T-helper 17 cell (primary cell): ENCODE measurements at places on chromosomes 6 and 20.

GRCh38 chr6:121439475-121439874, 4.0 kb downstream of the GJA1 start:
- DNase-seq, result no peak

DNA sequence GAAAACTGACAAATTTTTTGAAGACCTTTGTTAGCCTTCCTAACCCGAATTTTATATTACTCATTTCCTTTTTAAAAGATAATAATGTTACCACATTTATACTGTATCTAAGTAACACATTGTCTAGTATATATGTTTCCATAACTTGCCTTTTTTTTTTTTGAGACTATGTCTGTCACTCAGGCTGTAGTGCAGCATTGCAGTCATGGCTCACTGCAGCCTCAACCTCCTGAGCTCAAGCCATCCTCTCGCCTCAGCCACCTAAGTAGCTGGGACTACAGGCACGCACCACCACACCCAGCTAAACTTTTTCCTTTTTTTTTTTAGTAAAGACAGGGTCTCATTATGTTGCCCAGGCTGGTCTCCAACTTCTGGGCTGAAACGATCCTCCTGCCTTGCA, 18.6 kb downstream of the ZNFX1 start:
- no peak for DNase-seq

GRCh38 chr6:159052720-159053119, 7.9 kb upstream of the TAGAP start:
- DNase-seq, result no peak

DNA sequence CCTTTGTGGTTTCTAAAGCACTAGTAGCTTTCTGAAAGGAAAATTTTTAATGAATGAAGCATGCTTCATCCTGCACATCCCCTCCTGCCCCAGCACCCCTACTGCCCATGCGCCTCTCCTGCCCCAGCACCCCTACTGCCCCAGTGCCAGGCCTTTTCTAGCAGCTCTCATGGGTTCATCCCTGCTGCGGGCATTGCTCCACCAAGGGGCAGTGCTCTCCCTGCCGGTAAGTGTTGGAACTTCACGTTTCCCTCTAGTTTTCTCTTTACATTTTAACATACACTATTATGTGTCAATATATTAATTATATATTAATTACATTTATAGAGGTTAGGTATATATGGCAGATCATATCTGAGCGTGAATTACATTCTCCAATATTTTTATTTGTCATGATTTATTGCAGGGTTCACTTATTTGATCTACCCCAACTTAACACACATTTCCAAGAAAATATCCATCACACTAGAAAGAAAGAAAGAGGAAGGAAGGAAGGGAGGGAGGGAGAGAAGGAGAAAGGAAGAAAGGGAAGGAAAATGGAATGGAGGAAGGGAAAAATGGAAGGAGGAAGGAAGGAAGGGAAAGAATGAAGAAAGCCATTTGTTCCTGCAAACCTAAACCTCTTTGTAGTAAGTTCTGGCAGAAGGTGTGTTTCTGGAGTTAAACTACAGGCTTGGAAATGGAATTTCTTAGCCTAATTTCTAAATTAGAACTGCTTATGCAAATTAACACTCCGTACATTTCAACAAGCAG, 46.8 kb downstream of the CEP43 start:
- no peak for DNase-seq

DNA sequence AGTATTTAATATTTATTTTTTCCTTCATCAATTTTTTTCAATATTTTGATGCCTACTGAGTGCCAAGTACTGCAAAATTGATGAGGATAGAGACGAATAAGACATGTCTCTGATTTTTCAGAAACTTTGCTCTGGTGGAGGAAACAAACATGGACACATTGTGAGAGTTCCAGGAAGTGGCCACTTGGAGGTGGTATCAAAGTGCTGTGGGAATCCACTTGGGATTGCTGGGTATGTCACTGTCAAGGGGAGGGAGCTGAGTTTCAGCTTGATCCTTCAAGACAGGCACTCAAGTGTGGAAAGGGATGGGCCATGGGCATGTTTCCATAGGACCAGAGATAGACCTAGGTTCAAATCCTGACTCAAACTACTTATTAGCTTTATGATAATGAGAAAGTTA, 24.5 kb upstream of the ABCC10 start:
- no peak for DNase-seq

- DNase-seq, result peak; percentile 30
Measured at GRCh38 chr20:51318058-51318949, 224.2 kb downstream of the NFATC2 start.

- no peak for DNase-seq
Measured at GRCh38 chr6:40791004-40791403, 203.8 kb upstream of the LRFN2 start.

GRCh38 chr6:158912655-158913054, 87.3 kb downstream of the RSPH3 start:
- no peak for DNase-seq

DNA sequence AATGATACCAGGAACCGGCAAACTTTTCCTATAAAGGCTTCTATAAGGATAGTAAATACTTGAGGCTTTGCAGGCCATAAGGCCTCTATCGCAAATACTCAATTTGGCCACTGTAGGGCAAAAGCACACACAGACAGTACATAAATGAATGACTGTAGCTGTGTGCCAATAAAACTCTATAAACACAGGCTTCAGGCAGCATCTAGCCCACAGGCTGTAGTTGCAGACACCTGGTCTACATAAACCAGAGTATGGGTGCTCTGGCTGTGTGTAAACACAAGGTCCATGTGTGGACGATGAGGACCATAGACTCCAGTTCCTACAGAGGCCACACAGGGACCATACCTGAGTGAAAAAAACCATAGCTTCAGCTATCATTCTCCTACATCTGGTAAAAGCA, 52.2 kb downstream of the ZMYND8 start:
- no peak for DNase-seq

DNA sequence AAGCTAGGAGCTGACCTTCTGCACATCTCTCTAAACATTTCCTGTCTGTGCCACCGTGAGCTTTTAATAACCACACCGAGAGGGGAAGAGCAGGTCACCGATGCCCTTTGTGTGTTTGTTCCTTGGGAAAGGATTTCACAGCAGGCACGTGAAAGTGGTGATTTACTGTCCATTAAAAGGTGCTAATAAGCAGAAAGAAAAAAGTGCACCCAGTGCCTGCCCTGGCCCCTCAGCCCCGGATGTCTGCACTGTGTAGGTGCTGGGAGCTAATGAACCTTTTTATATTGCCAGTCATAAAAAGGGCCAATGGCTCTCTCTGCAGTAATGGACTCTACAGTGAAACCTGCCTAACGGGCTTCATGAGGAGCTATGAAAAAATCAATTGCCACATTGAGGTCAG, 312.6 kb downstream of the C6orf118 start:
- DNase-seq, result no peak

DNA sequence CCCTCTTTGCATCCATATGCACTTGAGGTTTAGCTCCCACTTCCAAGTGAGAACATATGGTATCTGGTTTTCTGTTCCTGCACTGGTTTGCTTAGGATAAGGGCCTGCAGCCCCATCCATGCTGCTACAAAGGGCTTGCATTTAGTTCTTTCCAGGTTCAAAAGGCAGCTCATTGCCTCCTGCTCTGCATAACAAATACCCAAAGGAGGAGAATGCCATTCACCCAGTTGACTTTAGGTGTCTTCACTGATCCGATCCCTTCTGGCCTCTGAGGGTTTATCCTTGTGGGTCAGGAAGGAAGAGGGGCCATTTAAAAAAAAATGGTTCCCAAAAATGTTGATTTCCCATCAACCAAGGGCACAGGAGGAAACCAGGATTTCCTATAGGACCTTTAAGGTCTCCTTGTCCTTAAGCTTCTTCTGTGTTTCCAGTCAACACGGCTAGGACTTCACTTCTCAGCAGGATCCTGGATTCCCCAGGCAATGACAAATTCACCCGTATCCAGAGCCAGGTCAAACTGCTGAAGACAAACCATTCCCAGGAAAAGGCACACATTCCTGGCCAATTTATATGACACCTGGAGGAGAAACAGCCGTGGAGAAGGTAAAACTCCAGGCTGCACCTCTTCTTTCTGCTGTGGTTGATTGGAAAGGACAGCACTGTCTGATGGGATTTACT, 447.7 kb upstream of the CDH4 start:
- DNase-seq, result no peak

GRCh38 chr6:106110164-106110826, 24.2 kb downstream of the PRDM1 start:
- no peak for DNase-seq

- DNase-seq, result no peak
Measured at GRCh38 chr6:40727271-40727670, 140.1 kb upstream of the LRFN2 start.

GRCh38 chr6:144657691-144658090, 372.6 kb downstream of the UTRN start:
- DNase-seq, result no peak

GRCh38 chr6:6260196-6260722, 60.2 kb downstream of the F13A1 start:
- DNase-seq, result no peak

DNA sequence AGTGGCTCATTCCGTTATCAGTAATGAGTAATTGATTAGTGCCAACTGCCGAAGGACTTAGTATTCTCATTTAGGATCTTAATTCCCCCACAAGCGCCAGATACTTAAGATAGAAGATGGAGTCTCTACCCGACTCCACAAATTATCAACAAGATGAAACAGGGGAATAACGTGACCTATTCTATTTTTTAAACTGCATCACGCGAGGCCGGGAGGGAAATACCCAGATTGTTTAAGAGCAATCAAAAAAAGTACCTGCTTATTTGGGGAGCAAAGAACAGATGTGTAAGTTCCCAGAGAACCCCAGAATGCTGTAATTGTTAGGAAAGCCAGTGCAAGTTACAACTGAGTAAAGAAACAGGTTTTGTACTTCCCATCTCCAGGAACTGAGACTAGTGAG, 1.1 kb upstream of the MAP3K5 start:
- no peak for DNase-seq

- DNase-seq, result no peak
Measured at GRCh38 chr6:26307850-26308249, 57.1 kb upstream of the BTN3A2 start.

GRCh38 chr6:154164397-154164796, 125.4 kb downstream of the OPRM1 start:
- no peak for DNase-seq

DNA sequence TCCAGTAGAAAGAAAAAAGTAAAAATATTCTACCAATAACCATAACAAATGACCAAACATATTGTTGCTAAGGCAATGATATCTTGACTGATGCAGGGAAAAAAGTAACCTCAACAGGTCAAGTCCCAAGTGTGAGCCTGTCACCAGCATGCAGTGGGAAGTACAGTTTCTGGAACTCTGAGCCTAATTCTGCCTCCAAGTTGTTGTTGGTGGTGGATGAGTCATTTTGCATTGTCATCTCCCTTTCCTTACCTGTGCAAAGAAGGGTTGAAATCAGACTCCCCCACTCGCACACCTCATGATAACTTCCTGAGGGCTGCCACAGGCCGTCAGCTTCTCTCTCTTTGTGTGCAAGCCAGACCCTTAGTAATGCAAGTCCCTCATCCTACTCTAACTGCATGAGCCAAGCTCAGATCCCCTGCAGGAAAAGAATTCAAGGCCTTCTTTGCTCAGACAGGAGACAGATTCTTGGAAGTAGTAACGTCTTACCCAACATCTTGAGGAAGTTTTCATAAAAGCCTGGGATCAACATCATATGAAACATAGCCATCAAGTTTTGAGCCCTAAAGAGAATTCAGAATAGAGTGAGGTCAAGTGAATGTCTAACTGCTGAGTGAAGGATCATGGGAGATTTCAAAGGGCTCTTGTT, 207.6 kb upstream of the FOXA2 start:
- DNase-seq, result no peak

- DNase-seq, result no peak
Measured at GRCh38 chr6:1827984-1828793, 218.5 kb downstream of the FOXC1 start.

- DNase-seq, result no peak
Measured at GRCh38 chr20:62068997-62069396, 3.3 kb upstream of the TAF4 start.

DNA sequence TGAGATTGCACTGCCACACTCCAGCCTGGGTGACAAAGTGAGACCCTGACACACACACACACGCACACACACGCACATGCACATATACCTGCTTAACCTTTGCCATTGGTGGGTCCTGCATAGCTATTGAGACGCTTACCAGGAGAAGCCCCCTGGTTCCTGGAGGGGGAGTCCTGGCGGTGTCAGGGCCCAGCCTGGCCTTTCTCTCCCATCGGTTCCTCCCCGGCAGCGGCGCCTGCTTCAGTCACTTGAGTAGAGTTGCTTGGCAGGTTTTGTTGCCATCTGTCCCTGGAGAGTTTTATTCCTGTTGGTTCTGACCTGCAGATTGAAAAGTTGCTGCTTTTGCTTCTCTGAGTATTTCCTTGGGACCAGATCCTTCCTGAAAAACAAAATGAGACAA, 20.6 kb upstream of the FAM209A start:
- DNase-seq, result no peak

DNA sequence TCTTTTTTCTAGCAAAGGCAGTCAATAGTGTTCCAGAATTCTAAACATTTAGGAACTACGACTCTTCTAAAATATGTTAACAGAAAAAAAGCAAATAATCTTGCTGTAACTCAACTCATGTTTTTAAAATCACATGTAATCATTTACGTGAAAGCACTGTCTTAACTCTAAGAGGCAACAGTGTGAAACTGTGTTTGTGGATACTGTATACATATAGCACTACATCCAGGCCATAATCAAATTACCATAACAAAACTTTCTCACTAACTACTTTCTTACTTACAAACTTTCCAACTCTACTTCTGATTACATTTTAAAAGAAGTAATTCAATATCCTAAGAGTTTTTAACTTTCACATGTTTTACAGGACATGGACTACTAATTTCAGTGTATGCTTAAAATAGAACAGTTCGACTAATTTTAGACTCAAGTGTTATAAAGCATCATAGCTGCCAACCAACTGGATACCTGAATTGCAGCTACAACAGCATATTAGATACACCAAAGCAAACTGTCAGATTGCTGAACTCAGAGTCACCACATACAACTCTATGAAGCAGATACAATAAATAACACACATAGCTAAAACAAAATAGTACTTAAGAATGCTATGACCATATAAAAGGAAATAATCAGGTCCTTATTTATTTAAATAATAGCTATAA, 121.6 kb upstream of the BEND6 start:
- DNase-seq, result no peak

DNA sequence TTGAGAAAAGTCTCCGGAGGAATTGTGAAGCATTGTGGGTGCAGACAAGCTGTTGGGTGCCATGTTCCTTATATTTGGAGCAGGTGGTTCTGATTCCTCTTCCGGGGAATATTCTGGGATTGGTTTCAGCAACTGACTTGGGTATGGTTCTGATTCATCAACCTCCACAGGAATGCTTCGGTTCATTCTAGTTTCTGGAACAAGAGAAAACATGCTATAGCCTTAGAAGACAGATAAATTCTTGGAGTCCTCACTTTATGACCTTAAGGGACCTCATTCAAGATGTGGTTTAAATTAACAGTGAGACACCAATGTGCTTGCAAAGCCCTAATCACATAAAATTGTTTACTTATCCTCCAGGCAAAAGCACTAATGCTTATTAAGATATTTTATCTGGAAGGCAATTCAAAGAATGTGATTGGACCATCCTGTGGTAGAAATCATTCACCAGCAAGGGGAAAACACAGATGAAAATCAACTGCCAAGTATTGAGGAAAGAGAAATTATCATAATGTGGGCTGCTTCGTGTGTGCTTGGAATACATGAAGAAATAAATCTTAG, 13.7 kb downstream of the TRAF3IP2 start:
- no peak for DNase-seq

GRCh38 chr6:96099069-96099468, 83.3 kb downstream of the FUT9 start:
- no peak for DNase-seq
